Stimulated activated naive CD4-positive, alpha-beta T cell treated with Interleukin-2 at 50 U/mL for 16 hours (primary cell): ENCODE measurements at places on chromosomes 13 and 19.
A peak's percentile ranks its signal among the peaks of the same experiment; 100 is the strongest.

DNA sequence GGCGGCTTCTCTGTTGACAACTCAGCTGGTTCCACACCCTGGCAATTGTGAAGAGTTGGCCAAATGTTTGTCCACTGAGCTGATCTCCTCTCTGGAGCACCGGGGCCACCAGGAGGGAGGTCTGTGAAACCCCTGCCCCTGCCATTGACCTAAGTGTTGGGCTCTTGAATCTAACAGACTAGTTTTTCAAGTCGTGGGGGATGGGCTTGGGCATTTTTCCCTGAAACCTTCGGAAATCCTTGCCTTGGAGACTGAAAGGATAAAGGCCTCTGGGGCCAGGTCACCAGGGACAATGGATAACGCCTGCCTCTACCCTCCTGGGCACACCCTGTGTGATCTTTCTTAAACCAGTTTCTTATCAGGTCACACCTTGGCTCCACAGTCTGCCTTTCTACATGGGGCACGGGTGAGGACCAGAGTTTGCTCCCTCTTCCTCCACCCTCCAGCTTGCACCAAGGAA is 881 bp downstream of the GEMIN7 start:
- no peak for DNase-seq

DNA sequence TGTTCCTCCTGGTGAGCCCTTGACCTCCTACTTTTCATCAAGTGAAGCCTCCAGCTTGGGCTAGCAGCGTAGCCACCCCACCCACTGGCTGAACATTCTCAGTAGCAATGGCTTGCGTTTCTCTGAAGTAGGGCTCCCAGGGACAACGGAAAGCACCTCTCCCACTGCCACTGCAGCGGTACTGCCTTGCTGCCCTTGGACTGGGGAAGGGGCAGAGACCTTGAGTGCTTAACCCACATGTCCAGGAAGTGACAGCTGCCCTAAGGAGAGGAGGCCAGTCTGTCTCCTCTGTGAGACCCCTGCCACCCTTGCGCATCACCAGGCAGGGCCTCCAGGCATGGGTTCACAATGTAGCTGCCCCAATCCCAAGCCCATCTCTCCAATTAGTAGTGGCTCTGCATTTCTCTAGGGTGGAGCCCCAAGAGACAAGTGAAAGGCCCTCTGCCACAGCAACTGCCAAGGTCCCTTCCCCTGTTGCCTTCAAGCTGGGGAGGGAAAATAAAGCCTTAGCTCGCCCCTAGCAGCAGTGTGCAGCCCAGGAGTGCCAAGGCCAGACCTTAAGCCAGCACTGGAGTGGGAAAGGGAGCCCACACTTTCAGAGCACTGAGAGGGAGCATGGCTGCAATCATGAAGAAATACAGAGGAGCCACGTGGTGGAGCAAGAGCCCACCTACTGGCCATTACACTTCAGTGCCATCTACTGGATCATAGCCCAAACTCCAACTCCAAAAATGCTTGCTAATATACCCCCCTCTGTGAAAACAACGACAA is 175.9 kb upstream of the TRPC4 start:
- DNase-seq, result no peak

GRCh38 chr13:49225223-49226042 is 5.3 kb downstream of the MLNR start:
- no peak for DNase-seq

DNA sequence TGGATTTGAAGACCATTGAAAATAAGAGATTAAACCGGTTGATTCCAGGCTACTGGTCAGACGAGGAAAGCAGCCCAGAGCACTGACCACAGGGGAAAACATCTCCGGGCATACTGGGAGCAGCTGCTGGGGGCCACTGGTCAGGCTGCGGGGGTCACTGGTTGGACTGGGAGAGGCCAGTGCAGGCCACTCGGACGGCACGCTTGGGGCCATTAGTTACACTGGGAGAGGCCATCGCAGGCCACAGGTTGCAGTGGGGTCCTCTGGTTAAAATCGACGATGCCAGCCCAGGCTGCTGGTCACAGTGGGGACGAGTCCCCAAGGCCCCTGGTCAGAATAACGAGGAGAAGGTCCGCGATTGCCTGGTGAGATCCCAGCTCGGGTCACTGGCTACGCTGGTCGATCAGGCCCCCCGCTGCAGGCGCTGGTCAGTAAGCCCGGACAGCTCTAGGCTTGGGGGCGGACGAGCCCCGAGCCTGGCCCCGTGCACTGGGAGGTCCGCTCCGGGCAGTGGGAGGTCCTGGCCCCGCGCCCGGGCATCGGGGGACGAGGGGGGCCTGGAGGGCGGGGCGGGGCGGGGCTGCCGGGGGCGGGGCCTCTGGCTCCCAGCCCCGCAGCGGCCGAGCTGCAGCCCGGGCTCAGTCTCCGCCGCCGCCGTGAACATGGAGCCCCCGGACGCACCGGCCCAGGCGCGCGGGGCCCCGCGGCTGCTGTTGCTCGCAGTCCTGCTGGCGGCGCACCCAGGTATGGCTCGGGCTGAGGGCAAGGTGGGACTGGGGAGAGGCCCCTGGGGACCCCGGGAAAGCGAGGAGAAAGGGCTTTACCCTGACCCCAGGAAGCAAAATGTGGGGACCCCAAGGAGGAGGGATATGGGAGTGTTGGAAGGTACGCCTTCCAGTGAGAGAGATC is at the start of gene BCAM:
BCAM (plus strand) TSS at position 641 of the 909 bp plus-strand sequence; CDS start at position 663, 22 bp downstream.
- peak; percentile 8 for DNase-seq

- no peak for DNase-seq
Measured at GRCh38 chr19:55145232-55145631, 3.8 kb downstream of the TNNT1 start.

DNA sequence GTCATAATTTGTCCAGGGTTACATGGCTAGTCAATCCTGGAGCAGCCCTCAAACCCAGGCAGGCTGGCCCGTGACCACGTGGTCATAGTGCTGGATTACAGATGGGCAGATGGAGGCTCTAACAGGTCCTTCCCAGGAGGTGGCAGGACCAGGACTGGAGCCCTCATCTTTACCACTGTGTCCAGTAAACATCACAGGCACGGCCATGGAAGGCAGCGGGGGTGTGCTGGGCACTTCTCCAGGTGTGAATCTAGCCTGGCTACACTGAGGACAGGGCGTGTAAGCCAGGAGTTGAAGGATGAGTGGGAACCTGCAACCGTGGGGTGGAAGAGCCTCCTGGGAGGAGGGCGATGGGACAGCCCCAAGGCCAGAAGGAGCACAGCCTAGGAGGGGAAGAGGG is 6.1 kb downstream of the CIC start:
- no peak for DNase-seq

GRCh38 chr13:90445179-90445578 is 902.3 kb upstream of the MIR17HG start:
- DNase-seq, result no peak

DNA sequence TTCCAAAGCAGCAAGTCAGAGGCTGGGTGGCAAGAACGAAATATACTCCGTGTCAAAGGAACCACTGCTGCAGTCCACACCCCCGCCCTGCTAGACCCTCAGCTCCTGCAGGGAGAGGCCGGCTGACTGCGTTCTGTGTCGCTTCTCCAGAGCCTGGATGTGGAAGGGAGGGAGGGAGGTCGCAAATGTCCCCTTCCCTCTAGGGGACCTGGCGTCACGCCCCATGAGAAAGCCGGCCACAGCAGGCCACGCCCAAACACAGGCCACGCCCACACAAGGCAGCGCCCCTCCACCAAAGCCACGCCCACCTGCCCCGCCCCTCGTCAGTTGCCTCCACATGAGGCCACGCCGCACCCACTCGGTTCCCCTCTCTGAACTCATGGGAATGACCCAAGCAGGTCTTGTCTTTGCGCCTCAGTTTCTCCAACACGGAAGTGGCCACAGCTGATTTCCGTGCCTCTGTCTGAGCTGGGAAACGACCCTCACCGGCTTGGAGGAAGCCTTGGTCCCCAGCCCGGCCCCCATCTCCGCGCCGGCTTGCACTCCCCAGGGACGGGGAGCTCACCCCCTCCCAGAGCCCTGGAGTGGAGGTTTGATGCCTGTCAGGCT is 38.4 kb upstream of the TCF3 start:
- DNase-seq, result peak; percentile 51

GRCh38 chr19:56839652-56840450 is 675 bp downstream of the PEG3 start:
- no peak for DNase-seq

- no peak for DNase-seq
Measured at GRCh38 chr19:4654437-4655361, 15.4 kb downstream of the TNFAIP8L1 start.

GRCh38 chr19:55678121-55678671 is 3.2 kb downstream of the EPN1 start:
- no peak for DNase-seq

- DNase-seq, result peak; percentile 67
Measured at GRCh38 chr19:13784731-13785452, 10.4 kb upstream of the ZSWIM4 start.

- DNase-seq, result no peak
Measured at GRCh38 chr19:10604460-10604980, 17.4 kb upstream of the AP1M2 start.

DNA sequence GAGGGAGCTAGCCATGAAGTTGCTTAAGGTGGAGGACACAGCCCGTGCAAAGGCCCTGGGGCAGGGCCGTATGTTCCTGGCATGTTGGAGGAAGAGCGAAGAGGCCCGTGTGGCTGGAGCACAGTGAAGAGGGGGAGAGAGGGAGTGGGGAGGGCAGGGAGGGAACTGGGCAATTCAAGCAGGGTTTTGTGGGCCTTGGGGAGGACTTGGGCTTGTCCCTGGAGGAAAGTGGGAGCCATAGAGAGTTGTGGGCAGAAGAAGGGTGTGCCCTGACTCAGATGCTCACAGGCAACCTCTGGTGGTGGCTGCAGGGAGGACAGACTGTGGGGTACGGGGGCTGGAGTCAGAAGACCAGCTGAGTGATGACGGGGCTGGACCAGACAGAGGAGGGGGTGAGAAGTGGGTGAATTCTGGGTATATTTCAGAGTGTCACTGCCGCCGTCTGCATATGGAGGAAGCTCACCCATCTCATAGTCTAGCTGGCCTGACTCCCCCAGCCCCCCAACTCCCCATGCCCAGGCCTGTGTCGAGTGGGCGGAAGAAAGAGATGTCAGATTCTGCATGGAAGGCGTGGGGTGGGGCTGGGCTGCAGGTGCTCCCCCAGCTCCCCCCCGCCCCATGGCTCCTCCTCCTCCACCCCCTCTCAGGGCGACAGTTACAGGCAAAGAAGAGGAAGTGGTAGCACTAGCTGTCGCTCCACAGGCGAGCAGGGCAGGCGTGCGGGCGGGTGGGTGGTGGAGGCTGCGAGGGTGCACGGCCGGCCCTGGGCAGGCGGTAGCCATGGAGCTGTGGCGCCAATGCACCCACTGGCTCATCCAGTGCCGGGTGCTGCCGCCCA is at the start of gene VAV1:
VAV1 (plus strand) TSS at position 681 of the 838 bp plus-strand sequence; CDS start at position 781, 100 bp downstream.
- DNase-seq, result peak; percentile 77

DNA sequence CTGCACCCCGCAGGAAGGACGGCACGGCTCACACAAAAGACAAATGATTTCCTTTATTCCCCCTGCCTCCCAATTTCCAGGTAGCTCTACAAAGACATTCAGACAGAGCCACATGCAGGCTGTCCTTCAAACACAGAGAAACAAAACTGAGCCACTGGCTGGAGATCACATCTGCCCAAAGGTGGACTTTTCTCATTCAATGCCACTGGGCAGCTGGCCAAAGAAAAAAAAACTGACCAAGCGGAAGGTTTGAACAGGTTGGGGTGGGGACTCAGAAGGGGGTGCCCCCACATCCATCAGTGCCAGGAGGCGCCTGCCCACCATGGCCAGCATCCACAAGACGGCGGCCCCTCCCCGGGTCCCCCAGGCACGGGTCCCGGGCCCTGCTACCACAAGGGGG is 17.8 kb upstream of the MATK start:
- DNase-seq, result no peak

- no peak for DNase-seq
Measured at GRCh38 chr19:2699413-2700140, 2.9 kb downstream of the GNG7 start.

- DNase-seq, result no peak
Measured at GRCh38 chr19:16111909-16112752, 442 bp downstream of the RAB8A start.

GRCh38 chr13:71249011-71249410 is 618.0 kb downstream of the DACH1 start:
- DNase-seq, result no peak

- peak; percentile 80 for DNase-seq
Measured at GRCh38 chr19:10104665-10105508, 1.3 kb upstream of the PPAN start.

DNA sequence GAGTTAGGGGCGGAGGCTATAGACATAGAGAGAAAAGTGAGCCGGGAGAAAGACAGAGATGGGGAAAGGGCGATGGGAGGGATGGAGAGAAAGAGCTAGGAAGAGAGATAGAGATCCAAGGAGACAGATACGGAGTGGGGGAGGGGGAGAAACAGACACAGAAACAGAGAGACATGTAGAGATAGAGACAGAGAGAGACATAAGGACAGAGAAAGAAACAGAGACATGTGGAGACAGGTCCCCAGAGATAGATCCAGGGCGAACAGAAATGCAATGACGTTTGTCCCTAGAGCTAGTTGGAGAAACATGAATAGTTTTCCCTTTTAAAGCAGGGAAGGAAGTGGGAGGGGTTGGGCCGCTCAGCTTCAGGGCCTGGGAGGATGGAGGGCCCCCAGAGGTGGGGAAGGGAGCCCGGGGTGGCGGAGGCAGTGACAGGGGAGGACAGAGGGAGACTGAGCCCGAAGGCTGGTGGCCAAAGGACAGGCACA is 4.6 kb downstream of the PPP1R14A start:
- no peak for DNase-seq

DNA sequence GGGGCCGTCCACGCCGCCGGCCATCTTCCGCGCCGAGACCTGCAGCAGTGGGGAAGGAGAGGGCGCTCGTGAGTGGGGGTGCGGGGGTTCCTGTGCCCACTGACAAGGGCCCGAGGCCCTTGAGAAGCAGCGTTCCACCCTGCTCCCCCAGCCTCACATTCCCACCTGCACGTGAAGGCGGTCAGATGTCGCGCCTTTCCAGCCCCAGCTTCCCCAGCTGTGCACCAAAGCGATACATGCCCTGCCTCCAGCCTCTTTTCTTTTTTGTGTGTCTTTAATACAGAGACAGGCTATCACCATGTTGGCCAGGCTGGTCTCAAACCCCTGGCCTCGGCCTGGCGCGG is 11.5 kb downstream of the ZBTB7A start:
- DNase-seq, result no peak

DNA sequence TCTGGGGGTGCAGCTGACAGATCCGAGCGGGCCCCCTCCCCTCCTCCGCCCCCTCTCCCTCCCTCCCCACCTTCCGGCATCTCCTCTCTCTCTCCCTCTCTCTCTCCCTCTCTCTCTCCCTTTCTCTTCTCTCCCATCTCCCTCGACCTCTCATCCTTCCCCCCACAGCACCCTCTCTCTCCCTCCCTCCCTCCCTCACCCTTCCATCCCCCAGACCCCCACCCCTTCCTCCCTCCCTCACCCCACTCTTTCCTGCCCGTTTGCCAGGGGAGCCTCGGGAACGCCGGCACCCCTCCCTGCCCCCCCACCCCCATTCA is 666 bp downstream of the CELF5 start:
- no peak for DNase-seq

DNA sequence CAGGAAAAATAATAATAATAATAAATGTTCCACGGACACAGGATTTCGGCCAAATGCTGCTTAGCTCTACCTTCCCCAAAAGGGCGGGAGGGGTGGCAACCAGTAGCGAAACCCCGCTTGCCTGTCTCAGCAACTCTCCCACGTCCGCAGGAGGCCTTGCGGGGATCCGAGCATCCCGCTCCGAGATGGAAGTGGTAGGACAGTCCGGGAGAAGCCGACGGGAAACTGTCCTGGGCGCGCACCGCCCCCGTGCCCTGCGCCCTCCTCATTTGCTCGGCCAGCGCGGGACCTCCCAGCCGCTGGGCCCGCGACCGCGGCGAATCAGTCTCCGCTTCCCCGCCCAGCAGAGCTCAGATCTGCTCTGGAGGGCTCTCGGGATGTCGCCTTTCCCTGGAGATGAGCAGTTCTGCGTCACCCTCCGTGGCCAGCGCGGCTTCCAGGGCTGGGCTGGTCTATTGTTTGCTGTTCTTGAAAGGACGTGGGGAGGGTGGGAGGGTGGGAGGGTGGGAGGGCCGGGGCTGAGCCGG is 48.9 kb upstream of the PABPC3 start:
- no peak for DNase-seq
